Activated T-cell treated with anti-CD3 and anti-CD28 coated beads, Interleukin-2, amount 50 U/mL, for 1 hour (primary cell): ENCODE measurements at places on chromosomes 2 and 18.

DNA sequence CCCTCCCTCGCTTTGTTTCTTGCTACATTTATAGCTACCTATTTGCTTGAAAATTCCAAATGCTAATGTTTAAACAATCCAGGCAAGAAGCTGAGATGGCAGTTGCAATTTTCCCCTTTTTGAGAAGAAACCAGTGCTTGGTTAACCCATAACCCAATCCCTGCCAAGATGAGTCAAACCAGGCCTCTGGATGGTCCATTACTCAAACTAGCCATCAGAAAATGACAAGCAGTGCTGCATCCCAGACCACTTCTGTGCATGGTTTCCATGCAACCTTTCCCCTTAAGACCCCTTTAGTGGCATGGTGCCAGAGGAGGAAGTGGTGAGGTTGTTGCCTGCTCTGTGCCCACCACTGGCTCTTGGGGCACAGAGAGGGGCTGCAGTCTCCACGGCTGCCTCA is 131.2 kb upstream of the RMP24 start:
- DNase-seq = no peak

- DNase-seq = no peak
Measured at GRCh38 chr2:191018643-191019119, 4.7 kb upstream of the STAT1 start.

GRCh38 chr2:151927501-151928221 is 99.4 kb upstream of the ARL5A start:
- DNase-seq = no peak

DNA sequence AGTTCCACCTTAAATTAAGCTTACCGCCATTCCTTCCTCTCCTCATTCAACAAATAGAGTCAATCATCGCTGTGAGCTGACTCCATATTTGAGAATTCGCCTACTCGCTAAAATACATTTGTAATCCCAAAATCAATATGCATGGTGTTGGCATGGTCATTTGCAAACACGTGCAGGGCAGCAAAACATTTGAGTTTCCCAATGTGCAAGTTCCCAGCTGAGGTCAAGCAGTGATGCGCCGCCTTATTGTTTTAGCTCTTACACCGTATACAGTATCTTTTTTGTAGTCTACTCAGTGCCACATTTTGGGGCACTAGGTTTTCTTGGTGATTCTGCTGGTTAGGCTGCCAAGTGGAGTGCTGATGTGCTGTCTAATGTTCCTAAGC is 73.3 kb upstream of the MGAT4A start:
- no peak for DNase-seq

DNA sequence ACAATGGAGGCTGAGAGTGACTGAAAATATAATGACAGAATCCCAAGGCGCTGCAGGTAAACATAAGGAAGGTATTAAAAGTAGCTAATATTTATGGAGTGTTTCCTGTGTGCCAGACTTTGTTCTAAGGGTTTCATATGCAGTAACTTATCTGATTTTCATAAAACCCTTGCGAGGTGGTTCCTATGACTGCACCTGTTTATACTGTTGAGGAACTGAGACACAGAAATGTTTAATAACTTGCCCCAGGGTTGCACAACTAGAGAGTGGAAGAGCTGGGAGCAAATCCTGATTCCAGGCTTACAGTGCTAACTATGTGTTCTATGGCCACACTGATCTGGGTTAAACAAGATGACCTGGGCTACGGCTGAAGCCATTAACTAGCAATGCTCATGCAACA is 2.4 kb downstream of the SP110 start:
- DNase-seq = no peak

DNA sequence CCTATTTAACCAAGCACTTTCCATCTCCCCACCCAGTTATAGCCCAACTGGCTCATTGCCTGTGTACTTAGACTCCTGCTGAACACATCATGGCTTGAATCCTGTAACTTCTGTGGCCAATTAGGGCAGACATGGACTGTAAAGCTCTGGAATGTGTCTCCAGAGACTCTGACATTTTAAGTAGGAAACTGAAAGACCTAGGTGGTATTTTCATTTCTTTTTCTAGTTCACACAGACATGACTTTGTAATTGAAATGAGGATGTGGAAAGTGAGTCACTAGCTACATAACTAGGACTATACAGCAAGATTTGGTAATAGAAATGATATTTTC is 12.2 kb downstream of the DOK1 start:
- no peak for DNase-seq

- DNase-seq = no peak
Measured at GRCh38 chr2:46302005-46302695, 4.9 kb downstream of the EPAS1 start.

DNA sequence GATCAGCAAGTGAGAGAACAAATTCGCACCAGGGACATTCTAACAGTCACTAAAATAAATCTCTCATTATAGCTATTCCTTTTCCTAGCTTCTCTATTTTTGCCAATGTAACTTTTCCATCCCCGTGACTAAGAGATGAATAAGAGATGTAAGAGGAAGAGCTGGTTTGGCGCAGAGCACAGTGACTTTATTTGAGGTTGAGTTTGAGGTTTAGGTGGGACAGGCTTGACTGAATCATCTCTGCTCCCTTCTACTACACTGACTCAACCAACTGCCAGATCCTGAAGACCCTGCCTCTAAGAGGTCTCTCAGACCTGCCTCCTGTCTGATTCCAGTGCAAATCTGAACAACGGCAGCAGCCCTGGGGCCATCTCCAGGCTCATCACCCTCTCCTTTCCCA is 28.0 kb downstream of the RFX8 start:
- DNase-seq = no peak

DNA sequence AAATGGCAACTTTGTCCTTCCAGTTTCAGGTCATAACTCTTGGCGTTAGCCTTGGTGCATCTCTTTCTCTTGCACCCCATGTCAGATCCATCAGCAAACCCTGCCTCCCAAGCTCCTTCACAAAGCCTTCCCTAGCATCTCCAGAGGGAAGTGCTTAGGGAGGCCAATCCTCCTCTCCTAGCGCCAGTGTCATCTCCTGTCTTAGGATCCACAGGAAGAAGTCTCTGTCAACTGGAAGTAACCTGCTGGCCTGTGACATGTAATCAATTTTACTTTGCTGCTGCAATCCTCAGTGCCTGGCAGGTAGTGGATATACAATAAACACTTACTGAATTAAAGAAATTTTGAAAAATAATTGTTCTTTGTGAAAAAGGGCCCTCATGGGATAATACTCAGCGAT is 7.9 kb upstream of the DNPEP start:
- DNase-seq = no peak

DNA sequence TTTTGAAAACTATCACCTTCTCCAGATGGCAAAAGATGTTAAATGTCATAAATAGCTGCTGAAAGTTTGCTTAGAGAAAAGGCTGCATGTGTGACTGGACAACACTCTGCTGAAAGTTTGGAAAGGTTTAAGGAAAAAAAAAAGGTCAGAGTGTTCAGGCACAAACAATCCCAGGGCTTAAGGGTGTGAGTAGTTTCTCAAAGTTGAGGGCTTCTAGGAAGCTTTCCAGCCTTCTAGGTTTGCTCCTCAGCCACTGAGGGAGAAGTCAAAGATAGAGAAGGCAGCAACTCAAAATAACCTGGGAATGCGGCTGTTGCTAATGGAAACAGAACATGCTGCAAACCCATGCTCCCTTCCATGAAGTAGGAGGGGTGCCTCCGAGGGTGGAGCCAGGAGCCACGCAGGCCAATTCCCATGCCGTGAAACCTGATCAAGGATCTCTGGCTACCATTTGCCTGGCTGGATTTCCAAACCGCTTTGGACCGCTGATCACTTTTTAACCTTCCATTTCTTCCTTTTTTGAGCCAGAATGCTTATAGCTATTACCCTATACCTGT is 88.0 kb downstream of the TEX51 start:
- no peak for DNase-seq
